ENCODE measurements at places on chromosomes 2 and 18.

- no peak for DNase-seq
These were observed 102.2 kb downstream of the AP1S3 start for GRCh38 chr2:223735035-223735640.

- DNase-seq, result no peak
These were observed 7.0 kb downstream of the KIF5C start for GRCh38 chr2:148882051-148882450.

GRCh38 chr2:173326806-173327205 lies 27.9 kb upstream of the CDCA7 start:
- no peak for DNase-seq

GRCh38 chr18:2896990-2897389 lies 50.2 kb downstream of the EMILIN2 start:
- DNase-seq, result no peak

DNA sequence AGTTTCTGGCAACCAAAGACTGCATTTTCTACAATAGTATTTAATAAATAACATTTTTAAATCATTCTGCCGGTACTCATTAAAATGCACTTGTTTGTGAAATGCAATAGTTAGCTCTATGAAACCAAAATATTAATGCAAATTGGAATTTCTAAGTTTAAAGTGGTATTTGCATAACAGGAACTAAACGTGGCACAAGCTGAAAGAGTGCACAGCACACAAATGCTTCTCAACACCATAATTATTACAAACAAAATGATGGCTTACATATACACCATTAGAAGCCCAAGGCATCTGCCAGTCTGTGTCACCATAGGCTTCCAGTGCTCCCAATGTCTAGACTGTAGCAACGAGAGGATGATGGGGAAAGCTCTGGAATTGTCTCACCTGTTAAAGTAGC lies 280.5 kb downstream of the TCF4 start:
- DNase-seq, result no peak

DNA sequence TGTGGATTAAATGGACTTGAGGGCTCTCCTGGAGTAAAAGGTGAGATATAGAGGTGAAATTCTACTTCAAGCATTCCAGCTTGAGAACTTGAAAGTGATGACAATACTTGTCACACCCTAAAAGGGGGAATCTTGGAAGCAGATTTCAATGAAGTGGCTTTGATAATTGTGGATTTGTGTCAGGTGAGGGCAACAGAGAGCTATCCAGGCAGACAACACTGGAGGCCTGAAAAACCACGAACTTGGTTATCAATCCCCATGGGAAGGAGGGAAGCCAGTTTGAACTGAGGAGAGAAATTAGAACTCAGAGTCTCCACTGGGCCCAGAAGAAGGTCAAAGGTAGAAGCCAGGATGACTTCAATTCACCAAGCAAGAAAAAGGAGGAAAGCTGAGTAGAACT lies 263.9 kb downstream of the FIGN start:
- no peak for DNase-seq

DNA sequence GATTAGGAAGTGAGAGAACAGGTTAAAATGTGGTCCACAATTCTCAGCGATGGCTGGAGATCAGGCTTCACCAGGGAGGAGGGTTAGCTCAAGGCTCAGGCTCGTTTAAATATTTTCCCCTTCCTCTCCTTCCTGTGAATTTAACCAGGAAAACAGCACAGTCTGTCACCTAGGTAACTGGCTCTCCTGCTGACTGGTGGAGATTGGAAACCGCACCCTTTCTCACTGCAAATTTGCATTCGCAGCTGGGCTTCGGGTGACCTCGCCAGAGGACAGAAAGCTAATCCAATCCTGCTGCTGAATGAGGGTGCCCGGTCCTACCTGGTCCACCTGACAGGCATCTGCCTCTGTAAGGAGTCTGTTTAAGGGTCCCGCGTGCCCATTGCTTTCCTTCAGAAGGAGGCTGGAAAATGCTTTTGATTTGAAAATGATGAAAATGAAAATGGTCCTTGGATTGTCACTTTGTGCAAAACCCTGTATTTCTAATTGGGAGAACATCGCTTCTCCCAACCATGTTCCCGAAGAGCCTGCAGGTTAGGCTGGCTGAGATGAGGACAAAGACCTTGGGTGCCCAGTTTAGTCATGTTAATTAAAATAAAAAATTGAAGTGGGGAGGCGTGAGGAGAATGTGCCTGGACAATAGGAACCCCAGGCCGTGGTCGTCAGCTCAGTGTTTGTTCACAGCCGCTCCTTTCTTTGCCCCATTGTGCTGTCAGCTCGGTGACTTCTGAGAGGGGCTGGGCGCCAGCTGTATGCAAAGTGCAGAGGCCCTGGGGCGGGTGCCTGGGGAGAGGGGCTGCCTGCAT lies 43.4 kb upstream of the MTCL1 start:
- DNase-seq, result no peak

- no peak for DNase-seq
These were observed 92.7 kb downstream of the C1D start for GRCh38 chr2:67970071-67970470.

DNA sequence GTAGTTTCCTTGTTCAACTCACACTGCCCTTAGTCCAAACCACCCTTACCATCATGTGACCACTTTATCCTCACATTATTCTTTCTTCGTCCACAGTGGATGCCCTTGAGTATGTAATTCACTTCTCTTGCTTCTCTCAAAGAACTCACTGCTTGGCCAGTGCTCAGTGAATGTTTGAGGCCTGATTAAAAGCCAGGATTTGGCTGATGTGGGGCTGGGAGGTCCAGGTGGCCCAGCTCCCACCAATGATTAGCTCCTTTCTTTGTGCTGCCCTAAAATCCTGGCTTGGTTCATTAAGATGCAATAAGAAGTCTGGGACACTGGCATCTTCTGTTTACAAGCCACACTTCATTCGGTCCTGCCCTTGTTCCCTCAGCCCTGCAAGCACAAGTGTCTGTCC lies 97.8 kb upstream of the CELF4 start:
- DNase-seq, result no peak

DNA sequence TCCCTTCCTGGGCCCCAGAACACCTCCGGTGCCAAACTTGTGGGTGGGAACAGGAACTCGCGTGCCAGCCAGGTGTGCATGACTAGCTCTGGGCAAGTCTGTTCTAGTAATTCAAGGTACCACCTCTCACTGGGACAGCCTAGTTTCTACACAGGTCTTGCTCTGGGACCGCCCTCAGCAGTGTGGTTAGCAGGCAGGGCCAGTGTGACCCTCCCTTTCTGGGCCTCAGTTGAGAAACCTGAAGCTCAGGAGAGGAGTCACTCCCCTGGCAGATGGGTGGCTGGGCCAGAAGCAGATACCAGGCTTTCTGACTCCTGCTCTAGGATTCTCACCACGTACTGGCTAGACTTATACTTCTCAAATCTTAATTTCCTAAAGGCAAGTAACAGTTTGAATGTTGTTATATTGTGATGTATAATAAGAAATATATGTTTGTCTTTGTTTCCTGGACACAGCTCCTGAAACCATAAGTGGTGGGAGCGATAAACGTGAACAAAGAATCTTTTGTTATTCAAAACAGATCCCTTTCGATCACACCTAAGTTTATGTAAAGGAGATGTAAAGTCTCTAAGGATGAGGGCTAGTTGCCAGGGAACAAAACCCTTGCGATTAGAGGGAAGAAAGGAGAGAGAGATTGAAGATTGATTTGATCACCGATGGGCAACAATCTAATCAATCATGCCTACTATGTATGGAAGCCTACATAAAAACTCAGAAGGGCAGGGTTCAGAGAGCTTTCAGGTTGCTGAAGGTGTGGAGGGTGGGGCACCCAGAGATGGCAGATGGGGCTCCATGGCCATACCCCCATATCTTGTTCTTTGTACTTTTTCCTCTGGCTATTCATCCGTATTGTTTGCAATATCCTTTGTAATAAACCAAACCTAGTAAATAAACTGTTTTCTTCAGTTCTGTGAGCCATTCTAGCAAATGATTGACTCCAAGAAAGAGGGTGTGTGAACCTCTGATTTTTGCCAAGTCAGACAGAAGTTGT lies 952 bp upstream of the UGT1A6 start:
- no peak for DNase-seq

- DNase-seq, result no peak
These were observed 144.6 kb downstream of the TDRD15 start for GRCh38 chr2:21268197-21268877.

DNA sequence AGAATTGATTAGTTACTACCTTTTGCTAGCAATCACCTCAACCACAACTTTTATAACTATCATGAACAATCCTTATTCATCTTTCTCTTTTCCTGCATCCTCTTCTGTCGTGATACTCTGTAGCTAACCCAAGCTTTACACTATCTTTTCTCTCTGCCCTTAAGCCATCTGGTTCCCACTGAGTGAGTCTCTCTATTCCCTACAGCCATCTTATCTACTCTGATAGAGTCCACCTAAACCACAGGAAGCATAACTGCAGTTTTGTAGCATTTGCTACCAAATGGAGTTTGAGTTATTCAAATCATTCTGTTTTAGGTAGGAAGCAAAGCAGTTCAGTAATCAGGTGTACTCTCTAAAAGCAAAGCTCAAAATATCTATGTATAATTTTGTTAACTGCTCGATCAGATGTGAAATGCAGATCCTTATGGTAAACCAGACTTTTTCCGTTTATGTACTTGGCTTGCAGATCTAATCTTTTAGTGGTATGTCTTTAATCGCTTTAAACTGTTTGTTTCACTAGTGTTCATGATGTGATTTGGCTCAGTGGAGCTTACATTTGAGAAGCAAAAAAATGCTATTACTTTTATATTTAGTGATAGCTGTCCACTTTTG lies 91.0 kb downstream of the CSRNP3 start:
- no peak for DNase-seq

GRCh38 chr2:58432491-58433170 lies 191.5 kb upstream of the FANCL start:
- no peak for DNase-seq

DNA sequence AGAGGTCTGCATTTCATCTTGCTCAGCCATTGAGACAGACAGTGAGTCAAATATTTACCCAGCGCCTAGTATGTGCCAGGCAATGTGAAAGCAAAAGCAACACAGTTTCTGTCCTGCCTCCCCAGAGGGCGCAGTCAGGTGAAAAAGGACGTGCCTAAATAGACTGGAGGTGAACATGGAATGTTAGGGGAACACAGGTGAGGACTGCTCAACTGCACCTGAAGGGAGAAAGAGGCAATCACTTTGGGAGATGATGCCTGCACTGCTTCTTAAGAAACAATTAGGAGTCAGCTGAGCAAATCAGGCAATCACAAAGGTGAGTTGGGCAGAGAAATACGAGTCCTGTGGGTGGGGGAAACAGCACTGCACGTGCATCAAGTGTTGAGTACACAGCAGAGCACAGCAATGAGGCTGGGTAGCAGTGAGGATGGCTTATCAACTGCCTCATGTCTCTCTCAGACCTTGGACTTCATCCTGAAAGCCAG lies 218.3 kb upstream of the SMAD7 start:
- DNase-seq, result no peak

DNA sequence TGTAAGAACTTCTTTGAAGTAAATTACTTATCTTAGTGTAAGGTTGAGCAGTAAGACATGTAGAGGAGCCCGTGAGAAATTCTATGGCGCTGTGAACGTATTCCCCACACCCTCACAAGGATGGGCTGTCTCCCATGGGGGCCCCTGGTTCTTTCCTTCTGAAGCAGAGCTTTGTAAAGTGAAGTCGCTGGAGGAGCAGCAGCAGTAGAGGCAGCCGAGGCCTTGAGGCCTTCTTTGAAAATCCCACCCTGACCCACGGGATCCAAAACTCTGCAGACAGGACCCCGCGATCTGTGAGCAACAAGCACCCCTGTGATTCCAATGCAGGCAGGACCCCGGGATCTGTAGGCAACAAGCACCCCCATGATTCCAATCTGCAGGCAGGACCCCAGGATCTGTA lies 23.8 kb upstream of the SNTG2 start:
- no peak for DNase-seq

DNA sequence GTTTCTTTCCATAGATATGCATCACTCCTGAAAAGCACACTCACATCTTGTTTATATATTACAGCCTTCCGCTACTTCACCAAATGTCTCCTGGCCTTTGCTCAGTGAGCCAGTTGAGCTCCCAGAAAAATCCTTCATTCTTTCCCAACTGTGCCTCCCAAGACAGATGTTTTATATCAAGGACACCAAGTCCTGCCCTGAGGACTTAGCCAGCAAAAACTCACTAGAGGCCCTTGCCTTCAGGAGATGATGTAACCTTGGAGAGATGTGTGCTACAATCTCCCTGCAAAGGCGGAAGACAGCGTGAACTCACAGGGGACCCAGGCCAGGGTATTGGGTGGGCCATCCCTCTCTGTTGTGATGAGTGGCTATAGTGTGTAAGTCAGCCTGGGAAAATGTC lies 86.1 kb upstream of the CTAGE1 start:
- no peak for DNase-seq

DNA sequence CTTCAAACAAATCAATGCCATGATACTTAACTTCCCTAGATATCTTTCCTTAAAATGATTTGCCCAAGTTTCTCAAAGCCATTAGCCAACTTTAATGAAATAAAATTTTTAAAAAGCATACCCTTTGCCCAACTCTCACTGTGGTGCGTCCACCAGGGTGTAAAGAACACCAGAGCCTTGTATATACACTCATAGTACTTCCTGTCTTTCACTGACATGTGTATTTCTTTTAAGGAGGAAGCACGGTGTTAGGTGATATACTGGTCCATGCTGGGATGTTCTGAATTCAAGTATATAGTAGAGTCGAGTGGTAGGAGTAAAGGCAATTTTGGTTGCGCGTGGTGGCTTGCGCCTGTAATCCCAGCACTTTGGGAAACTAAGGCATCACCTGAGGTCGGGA lies 22.7 kb downstream of the AAK1 start:
- DNase-seq, result no peak

- DNase-seq, result no peak
These were observed 297.1 kb downstream of the TCF4 start for GRCh38 chr18:55290898-55291297.

DNA sequence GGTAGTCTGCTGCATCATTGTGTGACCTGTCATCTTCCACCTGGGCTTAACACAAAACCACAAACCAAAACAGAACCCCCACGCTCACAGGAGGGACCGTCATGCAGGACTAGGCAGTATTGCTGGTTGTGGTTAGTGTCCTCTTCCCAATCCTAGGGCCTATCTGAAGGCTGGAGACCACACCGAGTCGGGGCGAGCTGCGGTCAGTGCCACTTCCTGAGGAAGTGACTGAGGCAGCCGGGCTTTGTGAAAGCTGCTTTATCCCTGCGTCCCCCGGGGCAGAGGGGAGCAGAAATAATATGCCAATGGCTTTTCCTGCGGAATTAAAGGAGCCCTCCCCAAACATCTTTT lies 22.9 kb downstream of the ZNF532 start:
- DNase-seq, result peak; percentile 84

GRCh38 chr2:151189125-151189524 lies 72.5 kb downstream of the RBM43 start:
- no peak for DNase-seq

GRCh38 chr18:11518788-11519685 lies 90.4 kb upstream of the SLC35G4 start:
- peak; percentile 47 for DNase-seq

Measured in kidney capillary endothelial cell (primary cell).